GM04504 (cell line): ENCODE measurements at places on chromosomes 7 and 10.

DNA sequence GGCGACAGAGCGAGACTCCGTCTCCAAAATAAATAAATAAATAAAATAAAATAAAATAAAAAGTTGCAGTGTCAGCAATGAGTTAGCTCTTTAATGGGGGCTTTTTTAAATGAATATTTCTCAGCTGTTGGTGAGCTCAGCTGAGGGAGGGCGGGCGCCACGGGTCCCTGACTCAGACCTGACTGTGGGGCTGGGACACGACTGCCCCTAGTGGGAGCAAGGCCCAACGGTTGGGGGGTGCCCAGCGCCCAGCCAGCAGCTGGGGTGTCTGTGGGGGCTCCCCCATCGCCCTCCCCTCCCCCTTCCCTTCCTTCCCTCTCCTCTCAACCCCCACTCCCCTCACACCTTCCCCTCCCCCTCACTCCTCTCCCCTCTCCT, 46.6 kb downstream of the PWWP2B start:
- no peak for DNase-seq

DNA sequence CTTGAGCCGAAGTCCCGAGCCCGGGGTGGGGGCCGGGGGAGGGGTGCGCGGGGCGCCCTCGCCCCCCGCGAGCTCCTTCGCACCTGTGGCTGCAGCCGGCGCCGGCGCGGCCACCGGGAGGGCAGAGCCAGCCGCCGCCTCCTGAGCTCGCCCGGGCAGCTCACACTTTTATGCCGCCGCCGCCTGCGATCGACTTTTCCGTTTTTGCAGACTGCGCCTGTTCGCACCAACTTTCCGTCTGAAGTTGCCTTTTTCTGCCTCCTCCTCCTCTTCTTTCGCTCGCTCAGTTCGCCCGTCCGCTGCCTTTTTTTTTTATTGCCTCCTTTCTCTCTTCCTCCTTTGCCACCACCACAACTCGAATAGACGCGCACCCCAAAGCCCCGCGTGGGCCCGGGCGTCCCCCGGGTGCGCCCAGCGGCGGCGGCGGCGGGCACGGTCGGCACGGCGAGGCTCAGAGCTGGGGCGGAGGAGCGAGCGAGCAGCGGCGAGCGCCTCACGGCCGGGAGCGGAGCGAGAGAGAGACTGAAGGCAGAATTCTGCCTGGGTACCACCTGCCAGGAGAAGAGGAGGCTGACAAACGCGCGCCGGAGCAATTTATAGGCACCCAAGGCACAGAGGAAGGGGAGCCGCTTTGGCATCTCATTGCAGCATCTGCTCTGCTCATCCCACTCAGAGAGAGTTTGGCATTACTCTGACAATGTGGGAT, at the start of gene C1QL3:
Gene C1QL3, minus strand, starts transcription at position 569 of the 706 bp plus-strand sequence. CDS start 814 bp downstream, outside the sequence.
- no peak for DNase-seq

DNA sequence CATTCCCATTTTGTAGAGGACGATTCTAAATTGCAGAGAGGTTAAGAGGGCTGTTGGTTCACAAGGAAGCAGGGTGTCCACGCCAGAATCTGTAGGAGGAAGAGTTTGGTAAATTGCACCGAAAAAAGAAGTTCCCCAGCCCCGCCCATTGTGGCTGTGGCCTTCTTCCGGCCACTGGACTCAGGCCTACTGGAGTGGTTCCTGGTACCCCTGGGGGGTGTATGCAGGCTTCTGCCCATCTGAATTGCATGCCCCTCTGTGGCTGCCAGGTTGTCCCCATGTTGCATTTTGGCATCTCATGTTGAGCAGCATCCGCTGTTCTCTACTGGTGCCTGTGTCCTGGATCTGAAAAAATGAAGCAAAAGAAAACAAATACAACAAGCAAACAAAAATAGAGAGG, 234.2 kb downstream of the WDR11 start:
- no peak for DNase-seq

DNA sequence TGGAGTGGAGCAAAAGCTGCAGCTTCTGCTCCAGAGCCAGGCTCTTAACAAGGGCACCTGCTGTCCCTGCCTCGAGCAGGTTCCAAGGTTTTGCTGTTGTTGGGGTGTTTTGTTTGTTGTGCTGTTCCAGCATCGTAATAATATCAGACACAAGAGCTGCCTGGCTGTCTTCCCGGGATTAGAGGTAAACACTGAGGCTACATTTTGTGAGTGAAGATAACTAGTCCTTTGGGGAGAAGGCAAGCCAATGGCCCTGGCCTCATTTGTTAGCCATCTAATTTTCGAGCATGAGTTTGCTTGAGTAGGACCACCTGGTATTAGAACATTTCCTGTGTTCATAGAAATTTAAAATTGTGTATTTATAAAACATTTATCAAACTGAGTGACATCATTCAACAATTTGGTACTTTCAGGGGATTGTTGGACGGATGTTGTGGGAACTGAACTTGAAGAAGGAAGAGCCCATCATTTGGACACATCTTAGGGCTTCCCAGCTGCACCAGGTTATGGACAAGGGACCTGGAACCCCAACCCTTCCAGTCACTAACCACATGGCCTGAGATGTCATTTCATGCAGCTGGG, 555.0 kb downstream of the TNS3 start:
- no peak for DNase-seq

- no peak for DNase-seq
Observed at GRCh38 chr10:75287697-75288096, 51.9 kb upstream of the COMTD1 start.

DNA sequence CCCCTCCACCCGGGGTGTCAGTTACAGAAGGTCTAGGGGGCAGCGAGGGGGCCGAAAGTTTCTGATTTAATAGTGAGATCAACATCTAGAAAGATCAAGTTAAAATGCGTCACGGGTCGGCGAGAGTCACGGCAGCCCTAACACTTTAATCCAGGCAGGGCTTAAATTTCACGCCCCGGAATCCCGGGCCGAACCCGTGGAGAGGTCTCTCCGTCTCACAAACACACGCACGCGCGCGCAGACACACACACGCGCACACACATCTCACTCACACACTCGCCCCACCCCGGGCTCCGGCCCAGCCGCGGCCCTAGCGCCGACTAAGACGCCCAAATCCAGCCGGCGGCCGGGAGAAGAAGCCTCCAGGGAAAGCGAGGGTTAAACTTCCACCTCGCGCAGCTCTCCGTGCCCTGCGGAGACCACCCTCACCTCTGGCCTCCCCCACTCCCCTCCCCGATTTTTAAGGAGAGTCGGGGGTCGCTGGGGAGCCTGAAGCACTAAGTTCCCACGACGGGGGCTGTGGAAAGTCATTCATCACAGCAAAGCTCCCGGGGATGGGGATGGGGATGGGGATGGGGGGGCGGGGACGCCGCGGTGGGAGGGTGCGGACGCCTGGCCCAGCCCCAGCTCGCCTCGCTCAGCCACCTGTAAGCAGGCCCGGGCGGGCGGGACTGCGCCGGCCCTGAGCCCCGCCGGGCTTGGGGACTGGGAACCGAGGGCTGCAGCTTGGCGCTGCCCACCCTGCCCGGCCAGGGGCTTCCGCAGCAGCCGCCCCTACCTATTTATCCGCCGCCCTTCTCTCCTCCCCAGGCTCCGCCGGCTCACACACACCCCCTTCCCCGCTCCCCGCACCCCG, 1.6 kb downstream of the PDGFA start:
- DNase-seq, result no peak

GRCh38 chr7:82559193-82559805, 115.7 kb upstream of the CACNA2D1 start:
- no peak for DNase-seq

GRCh38 chr10:115948465-115948864, 324.5 kb downstream of the GFRA1 start:
- DNase-seq, result no peak

- DNase-seq, result no peak
Observed at GRCh38 chr7:77316219-77316978, 99.8 kb downstream of the GSAP start.

DNA sequence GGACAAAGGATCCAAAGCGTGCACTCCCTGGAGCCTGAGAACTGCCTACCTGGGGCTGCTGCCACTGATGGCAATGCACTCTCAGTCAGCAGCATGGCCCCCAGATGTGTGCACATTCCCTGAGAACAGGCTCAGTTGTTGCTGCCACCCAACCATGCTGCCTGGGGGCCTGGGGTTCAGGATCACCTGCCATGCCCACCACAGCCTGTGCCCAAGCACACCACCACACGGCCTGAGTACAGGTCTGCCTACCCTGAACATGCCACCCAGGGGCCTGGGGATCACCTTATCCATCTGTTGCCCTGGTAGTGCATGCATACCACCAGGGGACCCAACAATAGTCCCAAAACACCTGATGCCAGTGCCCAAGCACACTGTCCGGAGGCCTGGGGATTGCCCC, 1174.5 kb downstream of the SORCS1 start:
- DNase-seq, result no peak

DNA sequence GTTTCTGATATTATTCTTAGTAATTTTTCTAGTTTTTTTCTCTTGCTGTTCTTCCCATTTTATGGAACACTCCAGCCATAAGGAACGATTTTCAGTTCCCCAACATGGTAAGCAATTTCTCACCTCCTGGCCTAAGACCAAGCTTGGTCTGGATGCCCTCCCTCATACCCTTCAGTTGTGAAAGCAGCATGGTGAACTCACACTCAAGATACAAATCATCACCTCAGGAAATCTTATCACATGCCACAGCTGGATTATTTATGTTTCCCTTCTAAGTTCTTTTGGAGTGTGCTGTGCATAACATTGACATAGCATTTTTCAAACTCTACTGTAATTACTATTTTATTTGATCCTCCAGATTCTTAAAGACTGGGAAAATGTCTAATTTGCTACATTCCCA, 216.6 kb downstream of the AGMO start:
- DNase-seq, result no peak

GRCh38 chr7:41875513-41875912, 172.6 kb upstream of the INHBA start:
- no peak for DNase-seq

GRCh38 chr7:21131897-21132296, 296.0 kb upstream of the SP4 start:
- no peak for DNase-seq

DNA sequence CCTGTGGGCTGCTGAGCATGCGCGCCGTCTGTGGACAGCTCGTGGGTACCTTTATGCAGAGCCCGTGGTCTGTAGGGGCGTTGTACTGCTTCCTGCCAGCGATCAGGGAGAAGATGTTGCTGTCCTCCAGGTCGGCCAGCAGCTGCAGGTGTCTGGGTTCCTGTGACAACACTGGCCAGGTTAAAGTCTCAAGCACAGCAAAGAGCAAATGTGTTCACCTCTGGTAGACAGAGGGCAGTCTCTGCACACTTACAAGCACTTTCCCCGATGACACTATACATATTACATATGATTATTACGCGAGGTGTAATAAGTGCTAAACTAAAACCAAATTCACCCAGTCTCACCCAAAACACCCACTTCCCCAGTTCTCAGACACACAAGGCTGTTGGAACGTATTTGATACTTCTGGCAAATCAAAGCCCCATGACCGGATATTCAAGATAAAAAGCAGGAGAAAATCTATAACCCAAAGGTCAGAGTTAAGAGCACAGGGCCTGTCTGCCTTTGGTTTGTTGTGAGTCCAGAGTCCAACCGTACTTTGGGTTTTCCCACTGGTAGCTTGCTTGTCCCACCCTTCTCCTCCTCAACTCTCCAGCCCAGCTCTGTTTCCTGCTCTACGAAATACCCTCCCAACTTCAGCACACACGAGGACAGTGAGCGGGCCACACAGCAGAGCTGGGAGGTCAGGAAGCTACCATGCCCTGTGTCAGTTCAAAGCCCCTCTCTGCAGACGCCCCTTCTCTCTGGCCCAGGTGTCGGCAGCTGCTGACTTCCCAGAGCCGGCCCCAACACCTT, 49.7 kb upstream of the DDC start:
- no peak for DNase-seq

DNA sequence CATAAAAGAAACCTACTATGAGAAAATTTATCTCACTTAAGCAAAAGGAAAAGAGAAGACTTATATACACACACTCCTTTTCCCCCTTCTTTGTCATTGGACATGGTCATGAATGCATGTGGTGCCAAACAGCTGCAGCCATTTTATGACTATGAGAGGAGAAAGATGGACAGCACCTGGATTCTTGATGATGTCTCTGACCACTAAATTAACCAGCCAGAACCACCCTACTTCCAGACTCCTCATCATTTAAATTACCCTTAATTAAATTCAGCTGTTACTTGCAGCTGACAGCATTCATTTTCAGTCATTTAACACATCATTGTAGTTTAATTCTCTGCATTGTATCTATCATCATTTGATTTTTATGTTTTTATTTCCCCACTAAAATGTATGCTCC, 379.0 kb upstream of the HPS1 start:
- no peak for DNase-seq

DNA sequence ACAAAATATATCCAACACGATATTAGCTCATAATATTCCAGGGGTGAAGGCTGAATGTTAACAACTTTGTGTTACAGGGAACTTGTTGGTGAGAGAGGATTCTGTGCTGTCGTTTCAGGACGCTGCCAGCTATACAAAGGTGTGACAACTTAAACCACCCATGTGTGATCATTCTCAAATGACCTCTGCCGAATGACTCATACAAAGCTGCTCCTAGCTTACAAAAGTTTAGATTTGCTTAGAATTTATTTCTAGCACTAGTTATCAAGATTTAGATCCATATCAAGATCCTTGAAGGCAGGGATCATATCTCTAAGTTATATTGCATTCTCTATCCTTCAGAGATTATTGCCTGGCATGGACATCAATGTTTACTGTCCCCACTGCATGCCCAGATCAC, 65.3 kb downstream of the COBL start:
- DNase-seq, result no peak

DNA sequence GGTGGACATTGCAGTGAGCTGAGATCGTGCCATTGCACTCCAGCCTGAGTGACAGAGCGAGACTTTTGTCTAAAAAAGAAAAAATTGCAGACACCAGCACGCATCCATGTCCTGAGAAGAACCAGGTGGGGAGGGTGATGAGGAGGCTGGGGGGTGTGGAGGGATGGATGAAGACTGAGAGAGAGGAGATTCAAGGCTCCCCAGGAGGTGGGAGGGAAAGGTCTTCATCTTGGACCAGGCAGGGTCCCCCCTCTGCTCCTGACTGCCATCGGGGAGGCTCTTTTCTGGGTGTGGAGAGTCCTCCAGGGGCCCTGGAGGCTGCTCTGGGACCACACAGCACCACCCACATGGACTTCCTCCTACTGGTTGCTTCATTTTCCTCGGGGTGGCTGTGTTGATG, 1.5 kb downstream of the SCART1 start:
- no peak for DNase-seq

DNA sequence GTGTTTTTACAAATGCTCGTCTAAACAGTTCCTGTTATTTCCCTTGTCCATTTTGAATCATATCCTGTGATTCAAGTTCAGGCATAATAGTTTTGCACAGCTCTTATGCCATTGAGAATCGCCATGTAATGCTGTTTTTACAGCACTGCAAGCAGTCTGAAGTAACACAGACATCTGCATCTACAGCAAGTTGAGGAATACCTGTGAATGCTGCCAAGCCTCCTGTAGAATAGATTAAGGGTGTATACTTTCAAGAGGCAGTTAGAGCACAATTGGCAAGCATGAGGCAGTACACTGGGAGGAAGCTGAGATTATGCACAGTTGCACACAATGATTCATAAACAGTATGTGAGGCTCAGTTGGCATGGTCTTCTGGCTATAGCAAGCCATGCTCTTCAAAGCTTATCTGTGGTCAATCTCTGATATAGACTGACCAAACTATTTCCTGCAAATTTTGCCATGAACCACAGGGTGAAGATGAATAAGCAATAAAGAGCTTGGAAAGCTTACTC, 121.9 kb upstream of the AKR1E2 start:
- DNase-seq, result peak; percentile 75

GRCh38 chr7:45033261-45033930, 33.4 kb downstream of the CCM2 start:
- DNase-seq, result peak; percentile 33
